Fibroblast of upper back skin (primary cell): ENCODE measurements at places on chromosomes 12 and 14.

- DNase-seq: no peak
These were observed 569 bp upstream of the RGS6 start for GRCh38 chr14:71931492-71932228.

GRCh38 chr14:70000601-70001000, 121.4 kb downstream of the SMOC1 start:
- no peak for DNase-seq

DNA sequence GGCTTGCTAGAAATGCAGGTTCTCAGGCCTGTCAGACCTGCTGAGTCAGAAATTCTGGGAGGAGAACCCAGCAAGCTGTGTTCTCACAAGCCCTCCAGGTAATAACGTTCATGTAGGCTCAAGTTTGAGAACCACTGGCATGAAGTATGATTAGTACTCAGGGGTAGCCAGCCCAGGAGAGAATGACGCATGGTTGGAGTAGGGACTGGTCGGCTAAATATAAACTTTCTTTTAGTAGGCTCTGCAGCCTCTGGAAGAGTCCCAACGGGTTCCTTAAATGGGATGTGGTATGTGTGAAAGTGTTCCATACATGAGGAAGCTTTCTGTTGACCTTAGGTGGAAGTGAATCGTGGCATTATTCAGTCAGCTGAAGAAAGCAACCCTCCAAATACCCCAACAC, 209.3 kb downstream of the SLC41A2 start:
- peak; percentile 70 for DNase-seq

DNA sequence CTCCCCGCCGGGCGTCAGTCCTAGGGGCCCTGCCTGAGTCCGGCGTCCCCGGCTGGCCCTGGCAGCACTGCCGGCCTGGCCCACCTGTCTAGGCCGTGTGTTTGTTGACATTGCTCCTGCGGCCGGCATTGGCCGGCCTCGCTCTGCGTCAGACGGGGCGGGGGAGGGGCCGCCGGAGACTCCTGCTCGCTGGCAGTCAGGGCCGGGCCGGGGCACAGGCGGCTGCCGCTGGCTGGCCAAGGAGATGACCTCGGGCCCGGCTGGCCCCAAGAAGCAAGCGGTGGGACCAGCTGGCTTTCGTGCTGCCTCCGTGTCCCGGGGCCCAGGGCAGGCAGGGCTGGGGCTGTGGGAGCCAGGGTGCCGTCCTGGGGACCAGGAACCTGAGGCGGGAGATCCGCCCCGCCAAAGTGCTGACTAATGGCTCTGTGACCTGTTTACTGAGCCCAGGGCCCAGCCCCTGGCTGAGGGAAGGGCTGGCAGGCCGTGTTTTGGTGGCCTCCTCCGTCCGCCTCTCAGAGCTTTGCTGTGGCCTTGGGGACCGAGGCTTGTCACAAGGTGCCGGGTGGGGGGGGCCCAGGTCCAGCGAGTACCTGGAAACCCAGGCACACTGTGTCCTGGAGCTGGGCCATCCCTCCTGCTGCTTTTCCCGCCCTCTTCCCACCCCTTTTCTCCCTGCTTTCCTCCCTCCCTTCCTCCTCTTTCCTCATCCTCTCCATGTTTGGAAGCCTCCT, 1.8 kb downstream of the ULK1 start:
- peak; percentile 85 for DNase-seq

DNA sequence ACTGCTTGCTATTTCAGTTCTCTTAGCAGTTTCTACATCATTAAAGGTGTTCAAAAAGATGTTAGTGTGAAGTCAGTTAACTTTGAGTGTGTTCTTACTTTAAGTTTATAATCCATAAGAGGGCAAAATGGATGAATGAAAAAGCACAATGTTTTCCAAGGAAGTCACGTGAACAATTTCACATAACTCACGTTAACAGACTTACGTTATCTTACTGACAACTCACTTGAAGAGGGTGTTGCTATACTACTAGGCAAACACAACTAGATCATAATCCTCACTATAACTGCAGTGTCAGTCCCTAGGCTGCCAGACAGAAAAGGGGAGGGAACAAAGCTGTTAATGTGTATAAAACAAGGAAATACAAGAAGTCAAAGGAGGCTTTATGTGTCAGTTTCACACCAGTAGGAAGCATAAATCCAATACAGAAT, 6.4 kb downstream of the SLC2A13 start:
- DNase-seq: no peak

DNA sequence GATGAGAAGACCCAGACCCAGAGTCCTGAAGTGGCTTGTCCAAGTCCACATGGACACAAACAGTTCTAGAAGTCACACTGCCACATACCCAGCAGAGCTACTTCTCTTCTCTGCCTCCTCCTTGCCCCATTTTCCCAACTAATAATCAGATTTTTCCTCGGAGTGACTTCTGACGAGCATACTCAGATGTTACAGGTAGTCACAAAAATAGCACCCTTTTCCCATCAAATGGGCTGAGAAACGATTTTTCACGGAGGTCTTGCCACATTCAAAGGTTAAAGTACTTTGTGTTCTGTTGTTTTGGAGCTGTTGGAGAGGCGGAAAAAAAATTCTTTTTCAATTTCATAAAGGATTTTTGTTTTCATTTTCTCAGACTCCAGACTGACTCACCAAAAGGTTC, 232.9 kb downstream of the ZFP36L1 start:
- DNase-seq: no peak

DNA sequence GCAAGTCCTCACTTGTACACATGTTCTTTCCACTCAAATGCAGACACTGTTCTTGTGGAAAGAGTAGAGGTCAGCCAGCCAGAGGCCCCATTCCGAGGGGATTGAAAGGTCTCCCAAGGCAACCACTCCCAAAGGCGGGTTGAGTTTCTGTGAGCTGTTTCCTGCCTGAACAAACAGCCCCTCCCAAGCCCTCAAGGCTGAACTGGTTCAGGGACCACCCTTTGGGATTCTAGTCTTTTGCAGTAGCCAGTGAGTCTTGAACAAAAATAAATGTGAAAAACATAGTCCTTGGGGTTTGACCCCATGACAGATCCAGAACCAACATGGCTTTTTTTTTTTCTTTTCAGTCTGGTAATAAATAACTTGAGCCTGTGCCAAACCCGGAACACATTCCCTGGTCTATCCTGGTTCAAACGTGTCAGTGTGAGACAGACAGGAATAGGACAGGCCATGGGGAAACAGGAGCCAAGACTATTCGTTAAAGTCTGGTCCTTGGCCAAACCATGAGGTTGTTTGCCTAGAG, 17.6 kb upstream of the STK38L start:
- DNase-seq: peak; percentile 49

DNA sequence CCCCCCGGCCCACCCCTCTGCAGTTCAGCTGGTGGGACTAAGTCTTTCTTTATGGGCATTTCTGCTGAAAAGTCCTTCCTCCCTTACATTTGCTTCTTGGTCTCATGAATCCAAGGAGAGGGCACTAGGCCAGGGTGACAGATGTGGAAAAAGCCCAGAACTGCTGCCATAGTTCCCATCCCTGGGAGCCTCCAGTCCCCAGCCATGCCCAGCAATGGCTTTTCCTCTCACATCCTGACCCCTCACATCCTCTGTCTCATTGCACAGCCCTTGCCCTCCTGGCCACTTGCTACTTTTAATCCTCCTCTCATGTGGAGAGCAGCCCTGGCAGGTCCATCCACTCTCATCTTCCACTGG, 122.5 kb downstream of the ZFP36L1 start:
- DNase-seq: no peak

- no peak for DNase-seq
These were observed 21.0 kb upstream of the ITPR2 start for GRCh38 chr12:26854031-26854390.

DNA sequence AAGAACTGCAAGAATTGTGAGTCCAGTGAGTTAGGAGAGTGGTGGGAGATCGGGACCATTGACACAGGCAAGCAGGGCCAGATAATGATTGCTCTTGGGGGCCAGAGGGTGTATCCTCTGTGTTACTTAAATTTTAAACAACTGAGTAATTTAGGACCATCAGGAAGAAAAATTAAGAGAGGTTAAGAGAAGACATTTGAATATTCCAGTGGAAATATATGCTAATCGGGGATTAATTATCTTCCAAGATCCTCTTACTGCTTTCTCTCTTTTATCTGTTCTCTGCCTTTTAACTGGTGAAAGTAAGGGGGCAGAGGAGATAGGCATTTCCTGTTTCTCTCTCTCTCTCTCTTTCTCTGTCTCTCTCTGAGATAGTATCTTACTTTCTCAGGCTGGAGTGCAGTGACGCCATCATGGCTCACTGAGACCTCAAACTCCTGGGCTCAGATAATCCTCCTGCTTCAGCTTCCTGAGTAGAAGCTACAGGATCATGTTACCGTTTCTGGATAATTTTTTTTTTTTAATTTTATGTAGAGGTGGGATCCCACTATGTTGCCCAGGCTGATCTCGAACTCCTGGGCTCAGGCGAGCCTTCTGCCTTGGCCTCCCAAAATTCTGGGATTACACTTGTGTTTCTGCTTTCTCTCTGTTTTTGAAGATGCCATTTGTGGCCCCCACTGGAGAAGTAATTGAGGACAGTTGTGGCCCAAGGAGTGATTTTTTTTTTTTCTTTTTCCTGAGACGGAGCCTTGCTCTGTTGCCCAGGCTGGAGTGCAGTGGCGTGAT, 85.1 kb downstream of the DIP2B start:
- peak; percentile 77 for DNase-seq

DNA sequence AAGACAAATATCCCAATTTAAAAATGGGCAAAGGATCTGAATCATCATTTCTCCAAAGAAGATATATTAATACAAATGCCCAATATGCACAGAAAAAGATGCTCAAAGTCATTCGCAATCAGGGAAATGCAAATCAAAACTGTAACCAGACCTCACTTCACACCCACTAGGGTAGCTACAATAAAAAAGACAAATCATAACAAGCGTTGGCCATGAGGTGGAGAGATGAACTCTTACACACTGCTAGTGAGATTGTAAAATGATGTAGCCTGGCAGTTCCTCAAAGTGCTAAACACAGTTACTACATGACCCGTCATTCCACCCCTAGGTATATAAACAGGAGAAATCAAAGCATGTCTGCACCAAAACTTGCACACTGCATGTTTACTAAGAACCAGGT, 30.4 kb downstream of the CDC42BPB start:
- DNase-seq: no peak

DNA sequence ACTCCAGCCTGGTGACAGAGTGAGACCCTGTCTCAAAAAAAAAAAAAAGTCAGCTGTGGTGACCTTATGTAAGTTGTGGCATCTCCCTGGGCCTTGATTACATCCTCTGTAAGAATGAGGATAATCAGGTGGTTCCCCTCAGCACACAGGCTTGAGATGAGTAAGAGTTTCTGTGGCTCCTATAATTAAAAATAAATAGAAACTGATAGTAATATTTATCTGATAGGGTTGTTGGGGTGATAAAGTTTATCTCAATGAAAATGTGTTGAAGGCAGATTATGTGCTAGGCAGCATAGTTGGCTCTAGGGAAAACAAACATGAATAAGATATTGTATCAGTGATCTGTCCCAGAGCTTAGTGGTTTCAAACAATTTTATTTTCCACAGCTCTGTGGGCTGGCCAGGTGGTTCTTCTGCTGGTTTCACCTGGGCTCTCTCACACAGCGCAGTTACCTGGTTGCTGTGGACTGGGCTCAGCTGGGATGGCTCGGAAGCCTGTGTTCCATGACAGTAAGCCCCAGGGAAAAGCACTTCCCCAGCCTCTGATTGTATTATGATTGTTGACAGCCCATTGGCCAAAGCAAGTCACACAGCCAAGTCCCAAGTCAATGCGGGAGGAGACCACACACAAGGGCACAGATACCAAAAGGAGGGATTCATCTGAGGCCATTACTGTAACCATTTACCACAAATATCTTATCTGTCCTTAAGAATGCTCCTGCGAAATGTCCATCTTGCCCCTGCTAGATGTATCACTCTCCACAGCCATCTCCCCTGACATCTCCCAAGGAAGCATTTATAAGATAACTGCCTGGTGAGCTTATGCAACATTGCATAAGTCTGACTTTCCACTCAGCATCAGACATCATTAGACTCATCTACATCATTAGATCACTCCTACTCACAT, 151.7 kb downstream of the NUAK1 start:
- peak; percentile 97 for DNase-seq

DNA sequence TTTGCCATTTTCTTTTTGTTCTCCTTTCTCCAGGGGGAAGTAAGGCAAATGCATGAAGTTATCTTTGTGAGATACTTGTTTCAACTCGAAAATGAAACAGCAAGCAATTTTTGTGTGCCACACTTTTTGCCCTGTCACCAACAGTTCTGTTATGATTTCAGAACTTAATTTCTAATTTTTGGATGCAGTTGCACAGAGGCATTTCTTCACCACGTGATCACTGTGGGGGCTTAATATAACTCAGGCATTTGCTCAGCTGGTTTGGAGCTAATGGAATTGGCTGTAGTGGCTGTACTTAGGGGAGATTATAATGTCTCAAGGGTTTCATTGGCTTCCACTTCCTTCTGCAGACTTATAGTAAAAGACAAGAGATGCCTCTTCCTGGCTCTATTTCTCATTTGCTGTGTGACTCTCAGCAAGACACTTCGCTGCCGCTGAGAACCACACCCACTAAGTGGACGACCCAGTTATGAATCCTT, 452.4 kb downstream of the RAD51B start:
- DNase-seq: no peak

- DNase-seq: no peak
These were observed 188.7 kb downstream of the BCAT1 start for GRCh38 chr12:24760162-24760561.

DNA sequence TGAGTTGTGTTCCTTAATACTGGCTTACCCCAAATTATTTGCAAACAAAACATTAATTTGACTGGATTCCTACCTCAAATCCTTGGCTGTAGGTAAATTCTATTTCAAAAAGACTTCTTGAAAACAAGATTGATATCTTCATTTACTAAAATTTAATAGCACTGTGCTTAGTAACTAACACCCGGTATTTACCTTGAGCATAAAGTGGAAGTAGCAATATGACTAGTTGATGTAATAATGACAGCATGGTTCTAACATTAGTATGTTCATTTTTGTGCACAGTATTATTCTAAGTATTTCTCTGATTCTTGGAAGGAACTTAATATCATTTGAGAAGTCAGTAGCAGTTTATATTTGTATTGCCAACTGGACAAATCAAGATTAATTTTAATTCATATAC, 96.8 kb downstream of the PPHLN1 start:
- no peak for DNase-seq

DNA sequence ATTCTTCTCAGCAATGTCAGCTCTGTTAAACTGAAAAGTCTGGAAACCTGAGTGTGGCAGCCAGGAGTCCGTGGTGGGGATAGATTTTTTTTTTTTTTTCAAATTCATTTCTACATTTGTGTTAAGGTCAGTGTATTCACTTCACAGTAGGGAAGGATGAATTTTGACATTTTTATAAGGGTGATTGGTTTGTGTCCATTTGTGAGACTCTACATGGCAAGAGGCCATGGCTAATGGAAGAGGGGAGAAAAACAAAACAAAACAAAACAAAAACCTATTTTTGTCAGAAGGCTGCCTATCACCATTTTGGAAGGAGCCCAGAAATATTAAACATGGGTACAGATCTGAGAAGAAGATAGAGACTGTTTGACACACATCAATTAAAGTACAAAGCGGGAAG, 176.1 kb downstream of the RMST start:
- DNase-seq: no peak

DNA sequence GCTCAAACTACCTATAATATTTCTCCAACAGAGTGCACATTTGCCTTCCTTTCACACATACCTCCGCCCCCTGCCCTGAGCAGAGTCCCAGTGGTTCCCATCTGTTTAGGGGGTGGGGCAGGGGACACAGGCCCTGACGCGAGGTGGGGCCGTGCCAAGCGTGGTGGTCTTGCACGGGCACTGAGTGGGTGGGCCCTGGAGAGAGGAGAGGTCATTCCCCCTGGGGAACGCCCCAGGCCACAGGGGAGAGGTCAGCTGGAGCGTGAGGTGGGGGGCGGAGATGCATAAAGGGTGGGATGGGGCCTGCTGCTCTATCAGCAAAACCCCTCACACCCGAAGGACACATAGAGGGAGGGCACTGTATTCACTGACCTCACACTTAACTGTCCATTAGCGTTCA, 441.9 kb downstream of the TMEM121 start:
- DNase-seq: no peak
